ENCODE measurements at places on chromosomes 16 and 17.
A peak's percentile ranks its signal among the peaks of the same experiment; 100 is the strongest.

- DNase-seq: no peak
Measured at GRCh38 chr16:29148867-29149272, 164.0 kb downstream of the LAT start.

- no peak for DNase-seq
Measured at GRCh38 chr17:68540981-68541380, 28.8 kb downstream of the PRKAR1A start.

DNA sequence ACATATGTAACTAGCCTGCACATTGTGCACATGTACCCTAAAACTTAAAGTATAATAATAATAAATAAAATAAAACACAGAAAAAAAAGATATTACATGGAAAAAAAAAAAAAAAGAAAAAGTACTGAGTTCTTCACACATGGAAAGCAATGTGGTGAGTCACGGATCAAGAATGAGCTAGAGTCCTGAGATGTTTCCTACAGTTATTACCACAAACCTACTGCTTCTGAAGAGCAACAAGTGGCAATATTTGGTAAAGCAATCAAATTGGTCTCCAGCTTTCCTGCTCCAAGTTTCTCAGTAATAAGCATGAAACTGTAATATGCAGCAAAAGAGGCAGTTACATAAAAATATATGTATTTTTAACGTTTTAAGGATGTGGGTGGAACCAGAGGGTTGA, 223.3 kb upstream of the SALL1 start:
- no peak for DNase-seq

DNA sequence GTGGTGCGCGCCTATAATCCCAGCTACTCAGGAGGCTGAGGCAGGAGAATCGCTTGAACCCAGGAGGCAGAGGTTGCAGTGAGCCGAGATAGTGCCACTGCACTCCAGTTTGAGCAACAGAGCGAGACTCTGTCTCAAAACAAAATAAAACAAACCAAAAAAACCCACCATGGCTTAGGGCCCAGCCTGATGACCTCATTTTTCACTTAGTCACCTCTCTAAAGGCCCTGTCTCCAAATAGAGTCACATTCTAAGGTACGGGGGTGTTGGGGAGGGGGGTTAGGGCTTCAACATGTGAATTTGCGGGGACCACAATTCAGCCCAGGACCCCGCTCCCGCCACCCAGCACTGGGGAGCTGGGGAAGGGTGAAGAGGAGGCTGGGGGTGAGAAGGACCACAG, 1.4 kb upstream of the STH start:
- no peak for DNase-seq

GRCh38 chr17:1232331-1232730, 37.9 kb upstream of the BHLHA9 start:
- no peak for DNase-seq

GRCh38 chr17:39674179-39674578, 5.9 kb downstream of the PNMT start:
- no peak for DNase-seq

DNA sequence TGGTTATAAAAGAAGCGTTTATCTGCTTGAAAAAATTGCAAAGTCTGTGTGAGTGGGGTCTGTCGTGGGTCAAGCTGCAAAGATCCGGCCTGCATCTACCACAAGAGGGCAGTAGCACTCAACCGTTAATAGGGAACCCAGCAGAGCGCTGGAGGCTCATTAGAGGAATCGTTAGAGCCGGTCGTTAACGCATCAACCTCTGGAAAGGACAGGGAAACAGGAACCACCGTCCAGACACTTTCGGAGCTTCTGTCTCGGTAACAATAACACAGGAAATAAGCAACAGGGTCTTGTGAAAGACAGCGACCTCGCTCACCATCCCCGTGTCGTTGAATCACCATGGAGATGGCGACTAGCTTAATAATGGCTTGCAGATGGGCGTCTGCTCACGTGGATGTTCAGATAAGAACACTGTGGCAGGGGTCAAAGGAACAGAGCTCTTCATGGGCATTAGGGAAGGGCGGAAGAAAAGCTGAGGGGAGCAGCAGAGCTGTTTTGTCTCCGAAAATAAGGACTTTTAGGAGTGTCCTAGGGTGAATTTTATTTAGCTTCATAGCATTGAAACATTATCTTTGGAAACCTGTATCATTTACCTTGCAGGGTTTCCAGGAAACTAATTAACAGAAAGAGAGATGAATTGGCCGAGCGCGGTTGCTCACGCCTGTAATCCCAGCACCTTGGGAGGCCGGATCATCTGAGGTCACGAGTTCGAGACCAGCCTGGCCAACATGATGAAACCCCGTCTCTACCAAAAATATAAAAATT, 11.9 kb upstream of the NSRP1 start:
- DNase-seq: peak; percentile 60

DNA sequence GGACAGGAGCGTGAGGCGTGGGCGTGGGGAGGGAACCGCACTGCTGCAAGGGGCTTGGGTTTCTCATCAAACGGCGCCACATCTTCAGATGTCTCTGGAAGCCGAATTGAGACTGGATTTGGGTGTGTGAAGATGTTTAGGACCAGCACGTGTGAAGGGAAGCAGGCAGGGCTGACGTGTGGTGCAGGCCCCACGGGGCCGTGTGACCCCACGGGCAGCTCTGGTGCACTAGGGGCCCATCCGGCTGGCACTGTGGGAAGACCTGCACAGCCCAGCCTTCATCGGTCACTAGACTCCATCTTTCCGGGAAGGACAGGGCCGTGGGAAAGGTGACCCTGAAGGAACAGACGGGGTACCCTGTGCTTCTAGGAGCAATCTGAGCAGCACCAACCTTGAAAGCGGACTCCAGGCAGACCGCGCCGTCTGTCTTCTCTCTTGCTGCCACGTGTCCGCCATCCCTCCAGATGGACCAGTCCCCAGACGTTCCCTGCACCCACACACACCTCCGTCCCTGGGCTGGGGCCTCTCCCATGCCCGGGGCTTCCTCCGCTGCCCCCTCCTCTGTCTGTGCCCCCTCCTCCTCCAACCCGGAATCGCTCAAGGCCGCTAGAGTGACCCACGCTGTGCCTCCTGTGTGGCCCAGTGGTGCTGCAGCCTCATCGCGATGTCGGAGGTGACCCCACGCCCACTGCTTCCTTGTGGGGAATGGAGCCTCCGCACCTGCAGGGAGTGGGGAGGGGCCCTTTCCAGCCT, 23.4 kb upstream of the CBFA2T3 start:
- no peak for DNase-seq

DNA sequence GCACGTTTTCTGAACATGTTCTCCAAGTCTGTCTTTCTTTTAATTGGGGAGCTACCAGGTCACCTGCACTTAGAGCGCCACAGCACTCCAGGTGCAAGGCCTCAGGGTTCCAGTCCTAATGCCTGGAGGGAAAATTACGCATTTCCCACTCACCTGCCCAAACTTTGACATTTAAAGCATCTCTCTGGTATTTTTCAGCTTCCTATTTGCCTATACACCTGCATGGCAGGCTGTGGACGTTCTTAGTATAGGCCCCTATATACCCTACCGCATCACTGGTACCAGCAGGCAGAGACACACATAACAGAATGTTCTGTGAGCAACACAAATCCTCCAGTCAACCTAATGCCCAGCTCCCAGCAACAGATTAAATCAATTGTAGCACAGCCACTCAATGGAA, 213.3 kb downstream of the MRTFB start:
- no peak for DNase-seq

DNA sequence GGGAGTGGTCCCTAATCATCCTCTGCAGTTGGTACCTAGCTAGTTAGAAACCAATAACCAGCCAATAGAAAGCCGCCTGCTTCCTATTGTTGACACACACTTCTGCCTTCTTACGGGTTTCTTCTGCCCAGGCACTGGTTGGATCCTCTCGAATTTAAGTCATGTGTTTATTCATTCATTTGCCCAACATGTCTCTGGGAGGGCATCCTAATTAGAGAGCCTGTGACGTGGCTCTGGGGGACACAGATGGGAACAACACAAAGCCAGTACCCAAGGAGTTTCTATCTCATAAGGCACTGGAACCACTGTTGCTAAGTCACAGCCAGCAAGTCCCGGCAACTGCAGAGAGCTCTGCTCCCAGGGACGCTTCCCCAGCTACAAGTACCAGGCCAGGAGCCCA, 300.7 kb upstream of the TNRC6C start:
- no peak for DNase-seq

DNA sequence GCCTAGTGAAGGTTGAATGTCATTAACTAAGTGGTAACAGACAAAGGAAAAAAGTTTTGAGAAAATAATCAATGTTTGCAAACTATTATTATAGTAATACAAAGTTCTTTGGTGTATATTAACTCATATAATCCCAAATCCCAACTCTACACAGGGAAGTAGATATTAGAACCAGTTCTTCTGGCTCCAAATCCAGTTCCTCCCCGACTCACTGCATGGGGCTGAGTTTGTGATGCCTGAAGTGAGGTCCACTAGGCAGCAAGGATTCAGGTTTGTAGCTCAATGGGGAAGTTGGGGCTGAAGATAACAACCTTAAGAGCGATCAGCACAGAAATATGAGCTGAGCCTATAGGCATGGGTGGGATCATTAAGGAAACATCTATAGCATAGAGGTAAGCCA, 5.6 kb upstream of the SYNRG start:
- no peak for DNase-seq

DNA sequence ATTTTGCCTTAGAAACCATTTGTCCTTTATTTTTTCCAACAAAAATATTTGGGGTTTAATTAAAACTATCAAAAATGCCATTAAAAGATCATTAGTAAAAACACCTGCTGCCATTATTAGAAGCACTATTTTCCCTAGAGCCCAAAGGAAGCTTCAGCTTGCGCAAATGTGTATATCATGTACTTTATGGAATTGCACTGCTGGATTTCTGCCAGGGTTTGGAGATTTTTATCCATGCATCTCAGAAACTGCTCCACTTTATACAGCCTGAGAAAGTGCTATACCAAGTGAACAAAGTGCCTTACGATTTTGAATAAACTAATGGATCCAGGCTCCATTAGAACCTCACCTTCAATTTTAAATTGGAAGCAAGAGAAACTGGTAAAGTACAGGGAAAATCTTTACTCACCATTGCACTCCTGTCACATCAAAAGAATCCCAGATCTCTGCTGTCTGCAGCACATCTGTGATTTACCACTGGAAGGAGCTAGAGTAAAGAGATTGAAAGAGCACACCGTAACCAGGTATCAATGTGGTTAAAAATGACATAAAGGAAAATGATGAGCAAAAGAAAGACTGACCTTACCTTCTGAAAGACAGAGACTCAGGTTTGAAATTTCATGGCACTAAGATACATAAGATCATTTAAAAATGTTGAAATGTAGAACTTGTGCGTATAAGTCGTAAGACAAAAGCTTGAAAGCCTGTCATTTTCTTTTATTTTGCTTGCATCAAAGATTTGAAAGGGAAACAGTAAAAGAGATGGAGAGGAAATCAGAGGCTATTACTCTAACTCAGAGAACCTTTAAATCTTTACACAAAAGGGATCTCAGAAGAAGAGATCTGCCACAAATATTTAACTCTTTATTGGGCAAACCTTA, 678.1 kb upstream of the GOT2 start:
- DNase-seq: no peak

- no peak for DNase-seq
Measured at GRCh38 chr17:46163929-46164594, 29.2 kb downstream of the KANSL1 start.

- no peak for DNase-seq
Measured at GRCh38 chr17:59149051-59149450, 5.9 kb downstream of the SKA2 start.

DNA sequence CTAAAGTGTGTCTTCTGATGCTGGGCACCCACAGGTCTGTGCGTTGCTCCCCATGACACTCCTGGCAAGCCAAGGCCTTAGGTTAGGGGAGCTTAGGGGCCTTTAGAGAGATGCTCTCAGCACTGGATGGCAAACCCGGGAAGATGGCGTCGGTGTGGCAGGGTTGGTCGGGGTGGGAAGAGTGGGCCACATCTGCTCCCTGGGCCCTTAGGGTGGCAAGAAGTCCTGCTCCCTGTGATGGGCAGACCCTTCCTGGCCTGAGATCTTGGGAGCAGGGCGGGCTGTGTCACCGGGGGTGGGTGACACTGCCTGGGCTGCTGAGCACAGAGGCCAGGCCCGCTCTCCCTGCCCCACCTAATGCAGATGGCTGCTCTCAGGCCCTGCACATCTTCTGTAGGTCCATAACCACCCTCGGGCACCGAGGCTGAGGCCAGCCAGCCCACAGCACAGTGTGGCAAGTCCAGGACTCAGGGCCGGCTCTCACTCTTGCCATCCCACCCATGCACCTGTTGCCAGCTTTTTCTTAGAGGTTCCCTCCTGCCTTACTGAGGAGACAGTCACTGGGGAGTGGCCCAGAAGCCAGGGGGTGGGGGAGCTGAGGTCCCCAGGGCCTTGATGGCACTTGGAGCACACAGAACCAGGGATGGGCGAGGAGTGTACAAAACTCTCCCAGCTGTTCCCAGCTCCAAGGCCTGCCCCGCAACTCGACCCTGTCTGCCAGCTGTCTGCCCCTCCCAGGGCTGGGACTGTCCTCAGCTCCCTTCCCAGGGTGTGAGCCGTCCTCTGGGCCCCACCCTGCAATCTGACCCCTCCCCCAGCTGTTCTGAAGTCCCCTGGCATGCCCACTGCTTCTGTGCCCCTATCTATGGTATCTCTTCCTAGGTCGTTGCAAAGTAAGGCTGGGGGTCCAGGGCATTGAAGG, 4.4 kb upstream of the MTSS2 start:
- DNase-seq: no peak

- no peak for DNase-seq
Measured at GRCh38 chr16:4687946-4688673, 5.3 kb upstream of the NUDT16L1 start.

DNA sequence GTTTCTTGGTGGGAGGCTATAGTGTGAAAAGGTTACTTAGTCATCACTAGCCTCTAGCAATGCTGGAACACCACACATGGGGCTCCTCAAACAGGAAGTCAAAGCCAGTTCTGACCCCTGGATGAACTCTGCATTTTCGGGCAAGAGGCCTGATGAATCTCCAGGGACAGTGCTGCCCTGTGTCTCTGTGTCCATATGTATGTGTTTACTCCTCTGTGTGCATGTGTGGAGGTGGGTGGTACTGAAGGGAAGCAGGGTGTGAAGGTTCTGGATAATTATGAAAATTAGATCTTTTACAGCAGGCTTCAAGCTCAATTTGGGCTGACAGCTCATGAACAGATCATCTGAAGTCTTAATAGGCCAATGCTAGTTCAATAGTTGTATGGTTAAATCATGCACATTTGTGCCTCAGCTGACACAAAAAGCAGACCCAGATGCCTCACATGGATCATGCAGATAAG, 133.6 kb downstream of the SNX11 start:
- no peak for DNase-seq

- no peak for DNase-seq
Measured at GRCh38 chr17:78723001-78723796, 58.9 kb downstream of the CYTH1 start.

DNA sequence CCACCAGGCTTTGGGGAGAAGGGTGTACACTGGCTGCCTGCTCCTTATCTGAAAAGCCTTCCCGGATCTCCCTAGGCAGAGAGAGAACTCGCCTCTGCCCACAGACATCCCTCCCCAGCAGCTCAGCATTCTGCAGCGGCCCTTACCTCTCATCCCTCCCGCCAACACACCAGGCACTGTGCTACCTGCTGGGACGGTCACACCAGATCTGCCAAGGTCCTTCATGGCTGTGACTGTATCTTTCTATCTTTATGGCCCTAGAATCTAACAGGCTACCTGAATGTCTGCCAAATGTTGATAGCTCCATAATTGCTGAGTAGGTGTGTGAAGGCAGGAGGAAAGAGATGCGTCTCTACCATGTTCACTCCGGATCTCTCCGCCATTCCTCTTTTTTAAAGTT, 7.9 kb downstream of the TSNAXIP1 start:
- DNase-seq: no peak

All from CMK (cell line).